ENCODE measurements at places on chromosomes 7 and 10.

DNA sequence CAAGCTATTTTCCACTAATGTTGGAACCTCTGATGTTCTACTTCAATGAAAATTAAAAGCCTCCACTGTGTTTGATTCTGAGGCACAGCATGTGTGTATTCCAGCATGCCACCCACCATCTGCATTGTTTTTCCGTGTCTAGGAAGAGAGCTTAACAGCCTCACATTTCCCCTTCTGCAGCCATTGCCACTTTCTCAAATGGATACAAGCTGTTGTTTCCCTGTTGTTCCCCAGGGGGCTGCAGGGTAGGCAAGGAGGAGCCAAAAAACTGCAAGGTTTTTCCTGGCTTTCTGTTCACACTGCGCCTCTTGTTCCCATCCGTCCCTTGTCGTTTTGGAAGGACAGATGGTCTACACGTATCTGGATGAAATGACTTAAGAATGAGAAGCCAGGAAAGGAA lies 72.3 kb upstream of the DNAJB12 start:
- peak; percentile 18 for DNase-seq

DNA sequence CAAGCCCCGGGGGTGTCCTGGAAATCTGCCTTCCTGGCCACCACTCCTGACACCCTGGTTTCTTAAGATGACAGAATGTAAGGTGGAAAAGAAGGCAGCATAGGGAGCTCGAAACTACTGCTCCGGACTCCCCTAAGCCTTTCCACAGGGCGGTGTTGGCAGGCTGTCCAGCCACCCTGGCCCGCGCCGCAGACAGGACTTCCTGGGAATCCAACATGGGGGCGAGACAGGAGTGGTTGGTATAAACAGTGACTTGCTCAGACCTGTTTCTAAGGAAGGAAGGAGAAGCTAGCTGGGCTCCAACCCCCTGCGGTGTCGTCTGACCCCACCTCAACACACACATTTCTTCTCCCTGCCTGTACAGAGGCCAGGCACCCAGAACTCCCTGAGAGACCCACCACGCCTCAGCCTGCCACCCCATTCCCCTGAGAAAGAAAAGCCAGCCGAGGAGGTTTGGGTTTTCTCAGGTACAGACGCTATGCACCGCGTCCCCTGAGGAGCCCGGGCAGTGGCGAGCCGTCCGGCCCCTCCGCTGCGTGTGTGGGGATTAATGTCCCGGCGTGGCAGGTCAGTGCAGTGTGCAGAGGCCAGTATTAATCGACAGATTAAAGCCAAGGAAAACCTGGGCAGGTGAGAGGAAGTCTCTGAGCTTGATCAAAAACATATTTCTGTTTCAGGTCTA lies 349.6 kb upstream of the MKI67 start:
- DNase-seq, result no peak

DNA sequence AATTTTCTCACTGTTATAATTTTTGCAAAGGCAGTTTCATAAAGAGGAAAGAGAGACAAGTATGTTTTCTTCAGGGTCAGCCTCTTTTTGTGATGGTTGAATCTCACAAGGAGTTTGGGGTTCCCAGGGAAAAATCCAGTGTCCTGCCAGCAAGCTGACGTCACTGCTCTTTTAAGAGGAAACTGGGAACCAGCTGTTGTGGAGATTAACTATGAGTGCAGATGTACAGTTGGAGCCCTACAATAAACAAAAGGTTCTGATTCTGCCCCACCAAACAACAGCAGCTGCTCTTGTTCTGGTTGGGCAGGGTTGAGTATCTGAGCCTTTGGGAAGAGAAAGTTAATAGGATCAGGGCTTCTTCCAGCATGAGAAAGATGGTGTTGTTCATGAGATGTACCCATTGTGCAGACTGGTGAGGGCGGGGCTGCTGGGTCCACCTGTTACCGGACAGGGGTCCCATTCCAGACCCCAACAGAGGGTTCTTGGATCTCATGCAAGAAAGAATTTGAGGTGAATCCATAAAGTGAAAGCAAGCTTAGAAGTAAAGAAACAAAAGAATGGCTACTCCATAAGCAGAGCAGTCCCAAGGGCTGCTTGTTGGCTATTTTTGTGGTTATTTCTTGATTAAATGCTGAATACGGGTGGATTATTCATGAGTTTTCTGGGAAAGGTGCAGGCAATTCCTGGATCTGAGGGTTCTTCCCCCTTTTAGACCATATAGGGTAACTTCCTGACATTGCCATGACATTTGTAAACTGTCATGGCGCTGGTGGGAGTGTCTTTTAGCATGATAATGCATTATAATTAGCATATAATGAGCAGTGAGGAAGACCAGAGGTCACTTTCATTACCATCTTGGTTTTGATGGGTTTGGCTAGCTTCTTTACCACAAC lies 12.5 kb downstream of the PRF1 start:
- DNase-seq, result peak; percentile 48

DNA sequence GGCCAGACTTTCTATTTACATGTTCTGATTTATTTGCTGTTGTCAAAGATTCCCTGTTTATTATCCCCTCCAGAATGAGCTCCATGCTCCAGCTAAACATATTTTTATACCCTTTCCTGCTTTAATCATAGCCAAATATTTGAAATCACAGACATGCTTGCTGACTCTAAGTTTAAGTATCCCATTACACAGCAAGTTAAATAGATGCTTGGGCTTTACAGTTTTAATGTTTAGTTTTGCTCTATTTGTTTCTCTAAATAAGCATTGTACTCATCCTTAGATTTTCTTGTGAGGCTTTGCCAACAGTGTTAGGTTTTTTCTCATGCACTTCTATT lies 196.8 kb downstream of the TAX1BP1 start:
- no peak for DNase-seq

DNA sequence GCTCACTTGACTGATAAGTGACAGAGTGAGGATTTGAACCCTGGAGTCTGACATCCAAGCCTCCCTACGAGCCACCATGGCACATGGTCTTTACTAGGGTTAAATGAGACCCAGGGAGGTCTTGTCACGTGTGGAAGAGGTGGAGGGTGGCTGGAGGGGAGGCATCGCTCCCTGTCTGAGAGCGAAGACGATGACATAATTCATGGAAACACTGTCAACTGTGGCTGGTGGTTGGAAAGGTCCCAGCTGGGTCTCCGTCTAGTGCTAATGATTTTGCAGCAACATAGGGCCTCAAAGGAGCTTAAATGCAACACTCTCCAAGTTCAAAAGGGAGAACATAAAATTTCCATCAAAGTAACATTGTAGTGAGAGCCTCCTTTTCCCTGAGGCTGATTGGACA lies 99.9 kb upstream of the BAIAP2L1 start:
- DNase-seq, result no peak

- no peak for DNase-seq
Observed at GRCh38 chr7:22884911-22885788, 62.5 kb upstream of the TOMM7 start.

GRCh38 chr7:159023746-159024145 lies 120.9 kb downstream of the VIPR2 start:
- DNase-seq, result no peak

GRCh38 chr7:33186192-33186591 lies 56.8 kb downstream of the BBS9 start:
- DNase-seq, result no peak

DNA sequence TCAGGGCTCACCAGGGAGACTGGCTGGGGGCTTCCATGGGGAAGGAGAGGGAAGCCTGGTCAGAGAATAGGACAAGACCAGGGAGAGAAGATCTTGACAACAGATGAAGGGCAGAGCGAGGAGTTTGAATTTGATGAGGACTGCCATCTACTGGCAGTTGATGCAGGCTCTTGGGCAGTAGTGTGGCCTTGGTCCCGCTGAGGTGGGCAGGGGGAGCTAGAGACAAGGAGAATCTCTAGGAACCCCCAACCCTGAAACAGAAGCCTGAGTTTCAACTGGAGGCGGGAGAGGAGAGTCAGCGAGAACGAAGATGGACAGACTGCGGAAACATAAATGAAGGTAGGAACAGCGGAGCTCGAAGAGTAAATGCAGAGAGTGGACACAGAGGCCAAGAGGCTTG lies 81.0 kb downstream of the PPP1R3C start:
- DNase-seq, result peak; percentile 78

DNA sequence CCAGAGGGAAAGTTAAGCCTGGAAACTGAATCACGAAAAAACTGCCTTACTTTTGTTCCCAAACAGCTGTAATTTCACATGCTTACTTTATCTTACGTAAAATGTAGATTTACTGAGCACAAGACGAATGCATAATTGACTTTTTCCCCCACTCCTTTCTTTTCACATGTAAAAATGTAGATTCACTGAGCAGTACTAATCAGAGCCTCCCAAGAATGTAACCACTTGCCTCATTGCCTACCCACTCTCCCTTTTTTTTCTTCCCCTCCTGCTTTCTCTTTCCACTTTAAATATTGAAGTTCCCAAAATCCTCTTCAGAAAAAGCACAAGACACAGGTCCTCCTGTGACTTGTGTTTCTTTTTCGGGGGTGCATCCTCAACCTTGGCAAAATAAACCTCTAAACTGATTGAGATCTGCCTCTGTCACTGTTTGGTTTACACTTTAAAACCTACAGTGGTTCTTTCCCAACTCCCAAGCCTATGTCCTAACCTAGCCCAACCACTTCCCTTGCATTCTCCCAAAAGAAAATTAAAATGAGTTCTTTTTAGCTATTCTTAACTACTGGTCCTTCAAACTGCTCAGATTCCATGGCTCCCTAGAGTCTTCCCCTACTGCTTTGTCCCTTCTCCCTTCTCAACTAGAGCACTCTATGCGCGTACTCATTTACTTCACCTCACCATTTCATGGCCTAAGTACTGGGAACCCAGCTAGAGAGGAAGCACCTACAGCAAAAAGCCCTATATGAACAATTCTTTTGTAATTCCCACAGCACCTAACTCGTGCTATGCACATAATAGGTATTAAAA lies 236.6 kb upstream of the MKLN1 start:
- no peak for DNase-seq

- no peak for DNase-seq
Observed at GRCh38 chr10:27506280-27506679, 2.2 kb downstream of the RAB18 start.

- DNase-seq, result no peak
Observed at GRCh38 chr10:72981882-72982529, 27.4 kb upstream of the PLA2G12B start.

DNA sequence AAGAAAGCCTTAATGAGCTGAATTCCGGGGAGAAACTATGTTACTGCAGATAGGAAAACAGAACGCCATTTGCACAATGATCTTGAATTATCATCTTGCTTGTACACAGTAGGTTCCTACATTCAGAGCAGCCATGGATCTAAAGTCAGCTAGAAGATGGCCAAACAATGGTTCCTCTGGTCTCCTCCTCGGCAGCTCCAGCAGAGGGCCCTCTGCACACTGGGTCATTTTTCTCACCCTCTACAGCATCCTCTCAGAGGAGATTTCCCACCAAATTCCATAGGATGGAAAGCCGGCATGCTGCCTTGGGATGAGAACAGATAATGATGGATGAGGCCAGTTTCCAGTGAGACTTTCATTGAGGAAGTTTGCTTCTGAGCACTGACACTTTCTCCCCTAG lies 308.5 kb upstream of the NFE2L3 start:
- no peak for DNase-seq

- no peak for DNase-seq
Observed at GRCh38 chr7:19062216-19062615, 55.2 kb downstream of the TWIST1 start.

DNA sequence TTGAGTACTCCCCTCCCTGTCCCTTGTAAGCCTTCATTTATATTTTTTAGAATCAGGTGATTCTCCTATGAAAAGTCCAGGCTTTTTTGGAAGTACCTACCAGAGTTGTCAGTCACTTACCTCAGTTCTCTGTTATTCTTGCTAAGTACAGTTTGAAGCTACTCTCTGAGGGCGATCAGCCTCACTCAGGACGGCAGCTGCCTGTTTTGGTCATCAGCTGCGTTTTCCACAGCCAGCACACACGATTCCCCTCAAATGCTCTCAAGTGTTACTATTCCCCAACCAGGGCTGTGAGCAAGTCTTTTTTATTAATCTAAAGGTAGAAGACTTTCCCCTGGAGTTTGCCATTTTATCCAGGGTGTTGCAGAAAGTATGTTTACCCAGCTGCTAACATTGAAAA lies 328.6 kb downstream of the SUGCT start:
- no peak for DNase-seq

- no peak for DNase-seq
Observed at GRCh38 chr7:23306936-23307521, 7.9 kb downstream of the MALSU1 start.

- peak; percentile 84 for DNase-seq
Observed at GRCh38 chr10:17238445-17239291, 10.6 kb downstream of the VIM start.

GRCh38 chr7:150740053-150740452 lies 2.8 kb downstream of the GIMAP5 start:
- DNase-seq, result peak; percentile 35

- no peak for DNase-seq
Observed at GRCh38 chr7:131741446-131741845, 185.0 kb upstream of the PODXL start.

GRCh38 chr7:101302641-101303101 lies 18.9 kb downstream of the IFT22 start:
- no peak for DNase-seq

DNA sequence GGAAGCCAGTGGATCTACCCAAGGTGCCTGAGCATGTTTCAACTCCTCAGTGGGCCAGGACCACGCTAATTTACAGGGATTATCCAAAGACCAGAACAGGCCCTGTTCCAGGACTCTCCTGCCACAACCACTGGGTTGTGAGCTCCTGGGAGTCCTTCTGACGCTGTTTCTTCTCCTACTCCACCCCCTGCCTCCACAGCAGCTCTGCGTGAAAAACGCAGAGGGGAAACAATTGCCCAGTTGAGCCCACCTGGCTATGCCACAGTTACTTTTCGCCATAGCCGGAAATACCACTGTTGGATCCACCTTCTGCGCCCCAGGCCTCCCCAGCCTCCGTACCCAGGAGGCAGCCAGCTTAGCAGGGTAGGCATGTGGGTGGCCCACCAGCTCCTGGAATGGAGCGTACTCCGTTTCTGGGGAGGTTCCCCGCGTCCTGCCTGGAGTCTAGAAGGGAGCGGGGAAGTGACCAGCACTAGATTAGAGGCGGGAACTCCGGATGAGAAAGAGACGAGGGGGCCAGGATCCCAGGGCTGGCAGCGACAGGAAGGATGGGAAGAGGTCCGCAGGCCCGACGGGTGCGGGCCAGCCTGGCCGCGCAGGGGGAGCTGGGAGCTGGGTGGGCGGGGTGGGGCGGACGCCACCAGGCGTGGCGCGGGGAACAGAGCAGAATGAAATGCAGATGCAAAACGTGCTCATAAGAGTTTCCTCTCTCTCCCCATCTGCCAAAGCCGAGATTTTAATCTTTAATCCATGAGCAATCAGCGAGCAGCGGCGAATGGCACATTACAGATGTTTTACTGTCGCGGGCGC lies 32.1 kb upstream of the PAX2 start:
- no peak for DNase-seq

- DNase-seq, result peak; percentile 12
Observed at GRCh38 chr7:142739923-142740492, 9.3 kb upstream of the PRSS1 start.

DNA sequence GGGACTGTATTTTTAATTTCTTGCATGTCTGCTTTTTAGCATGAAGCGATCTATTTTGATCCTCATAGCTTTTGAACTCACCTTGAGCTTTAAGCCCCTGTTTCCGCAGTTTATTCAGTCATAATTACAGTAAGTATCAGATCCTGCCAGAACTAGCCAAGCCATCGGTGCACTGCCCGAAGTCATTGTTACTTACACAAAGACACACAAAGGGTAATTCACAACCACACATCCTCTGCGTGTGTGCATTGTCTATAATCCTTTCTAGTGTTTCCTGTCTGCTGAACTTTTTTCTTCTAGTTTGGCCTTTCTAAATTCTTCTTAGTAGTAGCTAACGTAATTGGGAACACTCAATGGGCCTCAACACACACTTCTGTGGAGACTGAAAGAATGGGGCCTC lies 133.0 kb downstream of the SFMBT2 start:
- peak; percentile 76 for DNase-seq
